ENCODE measurements at places on chromosomes 2 and 18. TPM values are rescaled to one million over a fixed set of nuclear protein-coding genes. Genes with fewer than 3 reads are reported as not detected.

DOK6 gene
- total RNA-seq = 0.47 TPM

HNMT gene
- total RNA-seq = 0.04 TPM

GPR39 gene
- not detected for total RNA-seq

DSC2 gene
- total RNA-seq = not detected

NT5DC4 gene
- not detected for total RNA-seq

GALR1 gene
- not detected for total RNA-seq

TGFA gene
- total RNA-seq = 8.9 TPM

TRIM43 gene
- total RNA-seq = not detected

XDH gene
- total RNA-seq = 0.03 TPM

COL5A2 gene
- 215 TPM for total RNA-seq

SULT1C2 gene
- not detected for total RNA-seq

CPLX4 gene
- not detected for total RNA-seq

SCRN3 gene
- 14.4 TPM for total RNA-seq

LHCGR gene
- not detected for total RNA-seq

OTX1 gene
- total RNA-seq = 4.3 TPM

ASB18 gene
- 0.04 TPM for total RNA-seq

TSPYL6 gene
- 0.03 TPM for total RNA-seq

BOLL gene
- 0.38 TPM for total RNA-seq

KIAA2012 gene
- total RNA-seq = not detected

SYT4 gene
- total RNA-seq = not detected

MAL gene
- total RNA-seq = not detected

EFR3B gene
- total RNA-seq = 4.0 TPM

HRH4 gene
- not detected for total RNA-seq

MAP3K19 gene
- total RNA-seq = not detected

GAREM2 gene
- total RNA-seq = 4.9 TPM

TXNDC2 gene
- 0.06 TPM for total RNA-seq

PPP4R3B gene
- total RNA-seq = 88.9 TPM

C2orf78 gene
- total RNA-seq = not detected

SH3YL1 gene
- 21.7 TPM for total RNA-seq

NT5C1B gene
- total RNA-seq = not detected

HOXD12 gene
- total RNA-seq = not detected

REG3G gene
- total RNA-seq = not detected

COBLL1 gene
- 16.2 TPM for total RNA-seq

MRPL30 gene
- 116 TPM for total RNA-seq

ITPRIPL1 gene
- total RNA-seq = 27.1 TPM

MAIP1 gene
- 26.9 TPM for total RNA-seq

SPDYA gene
- total RNA-seq = 0.83 TPM

LGALSL gene
- total RNA-seq = 11.3 TPM

TFCP2L1 gene
- 0.08 TPM for total RNA-seq

GYPC gene
- total RNA-seq = 26.1 TPM

OR6B2 gene
- not detected for total RNA-seq

CCBE1 gene
- total RNA-seq = not detected

GLS gene
- total RNA-seq = 243 TPM

NEB gene
- total RNA-seq = 74.9 TPM

POTEJ gene
- not detected for total RNA-seq

MARS2 gene
- 13.6 TPM for total RNA-seq

IL18RAP gene
- total RNA-seq = not detected

Data from SJCRH30 (cell line).